ENCODE measurements at places on chromosomes 3 and 15. TPM values are rescaled to one million over a fixed set of nuclear protein-coding genes. Genes with fewer than 3 reads are reported as not detected.

Gene IQCH
- polyA plus RNA-seq, result 0.27 TPM

Gene IGF2BP2
- 0.42 TPM for polyA plus RNA-seq

Gene CHRM5
- not detected for polyA plus RNA-seq

Gene CACNA1D
- polyA plus RNA-seq, result not detected

Gene DPPA2
- polyA plus RNA-seq, result not detected
